Caco-2 (cell line): ENCODE measurements at places on chromosomes 3 and 15.

DNA sequence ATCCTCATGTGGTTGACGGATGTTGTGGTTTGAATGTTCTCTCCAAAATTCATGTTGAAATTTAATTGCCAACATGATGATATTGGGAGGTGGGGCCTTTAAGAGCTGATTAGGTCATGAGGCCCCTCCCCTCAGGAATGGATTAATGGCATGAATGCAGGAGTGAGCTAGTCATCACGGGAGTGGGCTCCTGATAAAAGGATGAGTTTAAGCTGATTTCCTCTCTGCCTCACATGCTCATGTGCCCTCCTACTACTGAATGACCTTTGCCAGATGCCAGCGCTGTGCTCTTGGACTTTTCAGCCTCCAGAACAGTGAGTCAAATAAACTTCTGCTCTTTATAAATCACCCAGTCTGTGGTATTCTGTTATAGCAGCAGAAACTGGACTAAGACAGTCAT is 111.2 kb downstream of the MYO5A start:
- H3K27ac ChIP-seq = no peak overlapping the region
- H3K4me1 ChIP-seq = no peaks in the 10 kb centered on the region
- H3K36me3 ChIP-seq = no peaks in the 10 kb centered on the region
- H3K4me3 ChIP-seq = no peak overlapping the region
- no peak for DNase-seq
- H3K27me3 ChIP-seq = no peaks in the 10 kb centered on the region

DNA sequence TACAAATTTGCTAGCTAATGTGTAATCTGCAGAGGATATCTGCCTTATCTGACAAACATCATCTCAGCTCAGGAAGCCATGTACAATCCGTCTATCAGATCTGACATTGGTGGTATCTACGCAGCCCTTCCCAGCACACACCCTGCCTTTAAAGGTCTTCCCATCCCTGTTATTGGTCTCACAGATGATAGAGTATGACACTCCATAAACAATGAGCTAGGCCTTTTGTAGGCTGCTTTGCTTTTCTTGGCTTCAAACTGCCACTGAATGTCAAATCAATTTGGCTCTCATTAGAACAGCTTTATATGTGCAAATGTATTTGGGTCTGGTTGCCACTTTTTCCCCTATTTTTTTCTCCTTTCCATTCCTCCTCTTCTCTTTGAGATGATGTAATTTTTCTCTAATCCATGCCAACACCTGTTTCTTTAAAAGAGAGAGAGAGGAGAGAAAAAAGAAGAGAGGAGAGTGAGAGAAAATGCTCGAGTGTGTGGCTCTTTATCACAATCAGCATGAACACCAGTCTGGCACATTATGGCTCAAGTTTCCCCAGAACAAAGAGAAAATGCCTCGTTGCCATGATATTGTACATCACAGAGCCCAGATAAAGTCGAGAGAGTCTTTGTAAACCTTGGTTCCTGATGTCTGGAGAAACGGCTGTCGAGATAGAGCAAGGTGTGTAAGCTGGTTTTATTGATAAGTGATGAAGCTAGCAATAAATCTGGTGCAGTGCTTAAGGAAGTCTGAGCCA is 80.8 kb upstream of the DPH6 start:
- H3K36me3 ChIP-seq = no peaks in the 10 kb centered on the region
- no peak for DNase-seq
- no peak overlapping the region for H3K4me3 ChIP-seq
- H3K27me3 ChIP-seq = no peaks in the 10 kb centered on the region

DNA sequence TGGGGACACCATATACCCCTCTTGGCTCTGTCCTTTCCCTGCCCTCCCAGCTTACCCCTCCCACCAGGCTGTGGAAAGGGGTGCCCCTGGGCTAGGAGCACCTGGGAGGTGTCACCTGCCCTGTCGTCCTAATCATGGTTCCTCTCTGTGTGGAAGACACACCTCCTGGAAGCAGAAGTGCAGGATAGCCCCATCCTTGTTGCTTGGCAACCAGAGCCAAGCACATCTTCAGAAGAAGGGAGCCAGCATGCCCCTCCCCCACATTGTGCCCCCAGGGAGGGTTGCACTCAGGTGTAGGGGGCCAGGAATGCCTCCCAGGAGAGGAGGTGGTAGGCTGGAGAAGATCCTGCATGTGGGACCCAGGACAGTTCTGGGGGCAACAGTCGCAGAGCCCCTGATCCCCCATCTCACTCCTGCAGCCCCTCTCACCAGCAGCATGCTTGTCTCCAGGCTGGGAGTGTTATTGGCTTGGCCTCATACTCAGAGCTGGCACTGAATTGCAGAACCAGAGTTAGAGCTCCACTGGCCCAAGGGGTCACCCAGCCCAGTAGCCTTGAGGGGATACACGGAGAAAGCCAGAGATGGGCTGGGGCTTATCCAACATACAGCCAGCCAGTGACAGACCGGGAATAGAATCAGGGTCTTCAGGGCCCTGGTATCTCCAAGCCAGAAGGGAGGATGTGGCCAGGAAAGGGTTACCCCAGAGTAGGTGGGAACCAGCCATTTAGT is 8.4 kb downstream of the RAB6B start:
- no peak for DNase-seq

- DNase-seq = no peak
- H3K4me3 ChIP-seq = no peak overlapping the region
- no peak overlapping the region for H3K27ac ChIP-seq
- H3K4me1 ChIP-seq = no peaks in the 10 kb centered on the region
- H3K27me3 ChIP-seq = no peaks in the 10 kb centered on the region
- no peaks in the 10 kb centered on the region for H3K36me3 ChIP-seq
These were observed 25.0 kb upstream of the ATP1B3 start for GRCh38 chr3:141851411-141851810.

DNA sequence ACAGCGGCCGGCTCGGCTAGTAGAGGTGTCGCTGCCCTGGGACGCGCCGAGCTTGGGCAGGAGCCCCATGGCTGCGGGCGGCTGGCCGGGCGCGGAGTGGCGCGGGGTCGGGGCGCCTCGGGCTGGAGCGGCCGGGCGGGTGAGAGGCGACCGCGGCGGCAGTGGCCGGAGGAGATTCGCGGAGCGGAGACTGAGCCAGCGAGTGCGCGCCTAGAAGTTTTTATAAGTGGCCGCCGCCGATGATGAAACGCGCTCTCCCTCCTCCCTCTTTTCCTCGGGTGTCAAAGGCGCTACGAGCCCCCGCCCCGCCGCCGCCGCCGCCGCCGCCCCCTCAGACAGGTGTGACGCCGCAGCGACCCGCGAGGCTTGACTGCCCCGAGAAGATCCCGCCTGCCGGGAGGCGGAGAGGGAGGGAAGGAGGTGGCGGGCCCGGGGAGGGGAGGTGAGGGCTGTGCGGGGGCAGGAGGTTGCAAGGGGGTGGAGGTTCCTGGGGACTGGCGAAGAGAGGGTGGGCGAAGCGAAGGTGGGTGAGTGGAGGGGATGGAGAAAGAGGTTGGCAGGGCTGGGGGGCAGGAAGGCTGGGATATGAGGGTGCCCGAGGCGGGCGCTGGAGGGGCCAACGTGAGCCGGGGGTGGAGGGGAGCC is at the start of gene SLCO2A1:
SLCO2A1 (minus strand) TSS at position 192 of the 645 bp plus-strand sequence; CDS start at position 69, 123 bp downstream.
- peak within 1 kb of the TSS; percentile 53 for H3K27ac ChIP-seq
- H3K27me3 ChIP-seq = no peaks in the 10 kb centered on the region
- peak; percentile 68 for DNase-seq
- no peaks in the 10 kb centered on the region for H3K36me3 ChIP-seq
- H3K4me3 ChIP-seq = peak within 1 kb of the TSS; percentile 78
- no peaks in the 10 kb centered on the region for H3K4me1 ChIP-seq

- DNase-seq = no peak
- H3K4me3 ChIP-seq = no peak overlapping the region
- H3K36me3 ChIP-seq = no peaks in the 10 kb centered on the region
- no peaks in the 10 kb centered on the region for H3K4me1 ChIP-seq
- H3K27ac ChIP-seq = no peak overlapping the region
- no peaks in the 10 kb centered on the region for H3K27me3 ChIP-seq
These were observed 15.4 kb downstream of the CELF6 start for GRCh38 chr15:72304596-72304995.

GRCh38 chr3:39021029-39021428 is 30.7 kb downstream of the SCN11A start:
- peaks cover 10% of the 10 kb centered on the region for H3K4me1 ChIP-seq
- DNase-seq = no peak
- no peaks in the 10 kb centered on the region for H3K36me3 ChIP-seq
- H3K4me3 ChIP-seq = no peak overlapping the region
- no peak overlapping the region for H3K27ac ChIP-seq

DNA sequence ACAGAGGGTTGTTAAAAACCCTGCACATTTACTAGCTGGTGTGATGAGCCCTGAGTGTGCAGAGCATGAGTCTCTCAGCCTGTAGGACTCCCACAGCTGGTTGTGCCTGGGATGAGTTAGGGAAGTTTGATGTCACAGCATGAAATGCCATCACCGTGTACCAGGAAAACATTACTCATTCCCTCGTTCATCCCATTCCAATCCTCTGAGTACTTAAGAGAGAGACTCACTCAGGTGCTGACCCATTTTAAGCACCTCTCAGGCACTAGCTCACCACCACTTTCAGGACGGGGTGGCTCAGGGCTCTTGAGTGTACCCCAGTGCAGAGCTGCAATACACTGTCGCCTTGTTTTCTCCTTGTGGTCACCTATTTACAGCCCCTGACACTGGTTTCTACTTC is 18.7 kb downstream of the MGLL start:
- DNase-seq = no peak
- H3K27me3 ChIP-seq = no peaks in the 10 kb centered on the region
- no peak overlapping the region for H3K4me3 ChIP-seq
- no peaks in the 10 kb centered on the region for H3K36me3 ChIP-seq

DNA sequence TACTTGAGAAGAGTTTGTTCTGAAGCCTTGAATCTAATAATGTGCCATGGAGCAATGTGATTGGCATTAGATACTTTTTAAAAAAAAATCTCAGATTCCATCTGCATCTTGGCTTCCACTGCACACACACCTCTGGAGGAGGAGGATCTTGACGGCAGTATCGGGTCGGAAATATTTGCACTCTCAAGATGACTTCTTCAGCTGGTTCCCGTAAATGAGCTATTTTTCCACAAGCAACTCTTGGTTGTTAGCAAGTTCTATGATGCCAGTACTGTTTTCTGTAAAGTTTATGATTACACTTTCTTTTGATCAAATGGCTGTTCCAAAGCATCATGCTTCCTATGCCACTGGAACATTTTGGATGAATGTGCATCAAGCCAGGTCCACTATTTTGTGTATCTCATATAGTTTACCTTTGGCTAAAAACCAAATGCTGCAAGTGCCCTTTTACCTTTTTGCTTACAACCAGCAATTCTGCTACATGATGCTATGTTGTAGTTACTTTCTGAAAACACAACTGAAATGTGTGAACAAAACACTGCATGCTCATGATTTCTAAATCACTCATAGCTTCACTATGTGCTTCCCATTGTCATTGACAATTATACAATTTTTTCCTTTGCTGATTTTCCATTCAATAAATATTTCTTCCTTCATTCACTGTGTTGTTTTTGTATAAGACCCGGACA is 43.8 kb downstream of the CCR3 start:
- H3K36me3 ChIP-seq = no peaks in the 10 kb centered on the region
- H3K4me1 ChIP-seq = no peaks in the 10 kb centered on the region
- H3K27ac ChIP-seq = no peak overlapping the region
- DNase-seq = no peak

GRCh38 chr3:134212967-134213665 is 37.5 kb downstream of the RYK start:
- peaks cover 1% of the 10 kb centered on the region; the same call in 1 of the 2 replicates for H3K36me3 ChIP-seq
- H3K4me3 ChIP-seq = no peak overlapping the region
- H3K27me3 ChIP-seq = no peaks in the 10 kb centered on the region
- no peaks in the 10 kb centered on the region for H3K4me1 ChIP-seq

DNA sequence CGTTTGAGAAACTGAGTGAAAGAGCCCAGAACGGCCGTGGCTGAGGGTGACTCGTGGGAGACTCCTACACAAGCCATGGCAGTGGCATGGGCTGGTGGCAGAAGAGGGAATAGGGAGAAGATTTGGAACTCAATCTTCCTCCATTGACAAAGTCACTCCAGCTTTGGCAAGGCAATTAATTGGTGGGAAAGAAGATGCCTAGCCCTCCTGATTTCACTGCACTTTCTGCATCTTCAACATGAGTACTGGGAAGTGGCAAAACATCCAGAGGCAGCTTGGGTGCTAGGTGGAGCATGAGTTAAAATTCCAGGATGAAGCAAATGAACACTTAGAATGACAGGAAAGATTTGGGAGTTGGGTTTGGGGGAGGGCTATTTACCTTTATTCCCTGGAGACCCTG is 1.4 kb upstream of the TGFBR2 start:
- no peaks in the 10 kb centered on the region for H3K36me3 ChIP-seq
- DNase-seq = no peak
- H3K4me3 ChIP-seq = peak overlapping the region; percentile 68
- peaks cover 48% of the 10 kb centered on the region for H3K4me1 ChIP-seq
- H3K27me3 ChIP-seq = no peaks in the 10 kb centered on the region

DNA sequence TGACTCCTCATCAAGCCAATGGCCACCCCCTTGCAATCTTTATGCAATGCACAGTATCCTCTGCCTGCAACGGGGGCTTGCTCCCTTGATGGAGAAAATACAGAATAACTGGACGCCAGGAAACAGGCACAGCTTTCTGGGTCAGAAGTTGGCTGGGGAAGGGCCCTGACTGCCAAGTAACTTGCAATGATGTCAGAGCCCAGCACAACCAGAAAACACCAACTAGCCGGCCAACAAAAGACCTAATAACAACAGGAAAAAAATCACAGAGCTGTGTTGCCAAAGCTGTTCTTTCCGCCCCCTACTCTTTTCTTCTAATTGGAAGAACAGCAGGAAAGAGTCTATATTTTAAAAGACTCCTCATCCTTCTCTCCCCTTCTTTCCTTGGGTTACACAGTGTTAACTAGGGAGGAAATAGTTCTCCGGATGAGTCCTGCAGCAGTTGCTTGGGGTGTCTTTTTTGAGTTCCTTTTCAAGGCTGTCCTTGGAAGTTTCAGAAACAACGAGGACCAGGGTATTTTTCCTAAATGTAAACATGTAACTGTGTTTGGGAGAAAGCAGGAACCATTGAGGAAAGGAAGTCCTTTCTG is 1.4 kb upstream of the SEMA6D start:
- H3K4me1 ChIP-seq = no peaks in the 10 kb centered on the region
- DNase-seq = no peak
- H3K27ac ChIP-seq = no peak overlapping the region
- no peaks in the 10 kb centered on the region for H3K36me3 ChIP-seq

GRCh38 chr3:31629054-31629453 is 96.3 kb downstream of the STT3B start:
- H3K4me3 ChIP-seq = no peak overlapping the region
- H3K4me1 ChIP-seq = no peaks in the 10 kb centered on the region
- no peak for DNase-seq
- no peak overlapping the region for H3K27ac ChIP-seq

DNA sequence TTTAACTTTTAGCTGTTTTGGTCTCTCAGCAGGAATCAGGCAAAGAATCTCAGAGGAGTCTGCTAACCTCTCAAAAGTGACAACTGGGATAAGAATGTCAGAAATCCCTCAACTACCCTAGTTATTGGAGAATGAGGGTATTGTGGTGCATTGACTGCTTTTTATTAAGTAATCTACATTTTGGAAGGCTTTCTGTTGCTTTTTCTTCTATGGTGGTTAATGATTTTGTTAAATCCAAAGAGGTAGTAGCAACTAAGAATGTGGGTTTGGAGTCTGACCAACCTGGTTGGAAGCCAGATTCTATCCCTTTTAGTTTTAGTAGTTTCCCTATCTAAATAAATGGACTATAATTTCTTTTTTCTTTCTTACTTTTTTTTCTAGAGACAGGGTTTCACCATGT is 94.7 kb upstream of the RNF7 start:
- H3K4me3 ChIP-seq = no peak overlapping the region
- DNase-seq = no peak
- no peak overlapping the region for H3K27ac ChIP-seq
- H3K36me3 ChIP-seq = no peaks in the 10 kb centered on the region

GRCh38 chr3:193851428-193851847 is 258.4 kb downstream of the OPA1 start:
- peaks cover 61% of the 10 kb centered on the region for H3K4me1 ChIP-seq
- H3K27me3 ChIP-seq = no peaks in the 10 kb centered on the region
- H3K36me3 ChIP-seq = no peaks in the 10 kb centered on the region
- peak; percentile 87 for DNase-seq
- H3K27ac ChIP-seq = peak overlapping the region; percentile 84
- no peak overlapping the region for H3K4me3 ChIP-seq
